Epithelial cell of prostate (primary cell): ENCODE measurements at places on chromosomes 2 and 18.
A peak's percentile ranks its signal among the peaks of the same experiment; 100 is the strongest.

- no peak for DNase-seq
Observed at GRCh38 chr2:9769171-9770005, 73.9 kb upstream of the TAF1B start.

- DNase-seq, result no peak
Observed at GRCh38 chr18:67072791-67073190, 443.7 kb downstream of the DSEL start.

DNA sequence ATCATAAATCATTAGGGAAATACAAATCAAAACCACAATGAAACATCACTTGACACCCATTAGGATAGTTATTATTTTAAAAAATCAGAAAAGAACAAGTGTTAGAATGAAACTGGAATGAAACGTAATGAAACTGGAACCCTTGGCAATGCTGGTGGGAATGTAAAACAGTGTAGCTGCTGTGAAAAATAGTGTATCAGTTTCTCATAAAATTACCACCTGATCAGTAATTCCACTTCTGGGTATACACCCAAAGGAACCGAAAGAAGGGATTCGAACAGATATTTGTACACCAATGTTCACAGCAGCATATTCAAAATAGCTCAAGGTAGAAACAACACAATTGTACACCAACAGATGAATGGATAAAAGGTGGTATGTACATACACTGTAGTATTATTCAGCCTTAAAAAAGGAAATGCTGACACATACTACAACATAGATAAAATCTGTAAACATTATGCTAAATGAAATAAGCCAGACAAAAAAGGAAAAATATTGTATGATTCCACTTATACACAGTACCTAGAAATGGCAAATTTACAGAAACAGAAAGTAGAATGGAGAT, 27.0 kb downstream of the ROCK1 start:
- DNase-seq, result no peak

GRCh38 chr18:23363865-23364570, 89.1 kb upstream of the RIOK3 start:
- no peak for DNase-seq

DNA sequence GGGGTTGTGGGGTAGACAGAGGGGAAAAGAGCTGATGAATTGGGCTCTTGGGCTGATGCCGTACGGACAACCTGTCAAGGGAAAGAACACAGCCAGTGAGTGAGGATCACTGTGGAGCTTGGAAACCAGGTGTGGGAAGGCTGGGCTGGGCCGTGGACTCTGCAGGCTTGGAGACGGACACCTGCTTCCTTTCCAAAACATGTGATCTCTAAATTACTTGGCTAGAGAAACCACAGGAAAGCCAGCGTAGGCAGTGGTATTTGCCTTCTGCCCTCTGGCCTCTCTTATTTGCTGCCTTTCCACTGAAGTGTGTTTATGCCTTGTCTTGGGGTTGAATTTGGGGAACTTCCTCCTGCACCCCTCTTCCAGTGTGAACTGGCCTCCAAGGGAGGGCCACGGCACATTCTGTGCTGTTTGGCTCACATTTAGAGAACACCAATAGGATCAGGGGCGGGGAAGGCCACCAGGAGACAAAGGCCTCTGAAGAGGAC, 267.7 kb downstream of the PRKCE start:
- no peak for DNase-seq

- DNase-seq, result no peak
Observed at GRCh38 chr2:99674090-99674489, 184.3 kb upstream of the REV1 start.

DNA sequence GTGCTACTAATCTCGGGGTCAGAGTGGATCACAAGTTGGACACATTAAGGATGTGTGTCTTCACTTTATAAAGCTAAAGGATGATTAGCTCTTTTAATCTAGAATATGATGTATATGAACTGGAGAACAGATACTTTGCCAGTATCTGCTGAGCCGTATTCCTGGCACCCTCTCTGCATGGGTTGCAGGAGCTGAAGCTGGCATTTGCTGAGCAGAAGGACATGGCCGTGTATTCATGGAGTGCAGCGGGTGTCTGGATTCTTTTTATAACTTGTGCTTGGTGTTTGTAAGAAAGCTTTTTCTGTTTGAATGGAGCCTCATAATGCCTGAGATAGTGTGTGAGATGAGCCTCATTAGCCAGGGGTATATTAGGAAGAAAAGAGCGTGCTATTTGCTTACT, 103.9 kb upstream of the MCFD2 start:
- no peak for DNase-seq

GRCh38 chr2:191020742-191021381, 6.9 kb upstream of the STAT1 start:
- peak; percentile 64 for DNase-seq

DNA sequence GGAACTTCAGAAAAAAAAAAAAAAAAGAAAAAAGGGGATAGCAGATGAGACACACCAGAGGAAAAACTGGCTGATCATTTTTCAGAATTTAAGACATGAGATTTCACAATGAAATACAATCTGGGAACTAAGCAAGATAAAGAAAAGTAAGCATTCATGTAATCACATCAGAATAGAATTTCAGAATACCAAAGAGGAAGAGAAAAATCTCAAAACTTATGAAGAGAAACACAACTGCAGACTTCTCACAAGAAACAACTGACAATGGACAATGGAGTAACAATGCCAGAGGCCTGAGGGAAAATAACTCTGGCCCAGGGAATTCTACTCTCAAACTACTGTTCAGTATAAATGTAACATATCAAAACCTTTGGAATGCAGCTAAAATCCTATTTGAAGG, 13.2 kb upstream of the RRM2 start:
- no peak for DNase-seq

- no peak for DNase-seq
Observed at GRCh38 chr2:20515290-20516220, 68.7 kb downstream of the RHOB start.

DNA sequence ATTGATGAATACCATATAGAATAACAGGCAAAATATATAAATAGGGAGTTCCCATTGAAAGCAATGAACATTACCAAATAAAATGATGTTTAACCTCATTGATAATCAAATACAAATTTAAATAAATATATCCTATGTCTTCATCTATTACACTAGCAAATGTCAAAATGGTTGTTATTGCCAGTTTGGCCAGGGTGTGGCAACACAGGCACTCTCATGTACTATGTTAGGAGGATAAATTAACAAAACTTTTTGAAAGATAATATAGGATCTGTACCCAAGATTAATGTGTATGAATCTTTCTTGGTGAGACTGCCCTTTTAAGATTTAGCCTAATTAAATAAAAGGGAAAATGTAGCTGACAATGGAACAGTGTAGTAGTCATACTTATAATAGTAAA, 659.3 kb downstream of the ERBB4 start:
- DNase-seq, result no peak

DNA sequence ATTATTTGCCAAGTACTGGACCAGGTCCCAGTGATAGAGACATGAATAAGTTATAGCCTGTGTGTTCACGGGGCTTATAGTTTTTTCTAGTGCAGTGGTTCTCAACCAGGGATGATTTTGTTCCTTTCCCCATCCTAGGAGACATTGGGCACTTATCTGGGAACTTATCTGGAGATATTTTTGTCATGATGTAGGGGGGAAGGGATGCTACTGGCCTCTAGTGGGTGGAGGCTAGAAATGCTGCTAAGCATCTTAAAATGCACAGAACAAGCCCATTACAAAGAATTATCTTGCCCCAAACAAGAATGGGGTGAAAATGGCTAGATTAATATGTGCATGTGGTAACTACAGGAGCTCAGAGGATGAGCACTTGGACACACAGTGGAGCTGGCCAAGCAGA, 75.2 kb downstream of the KLHL29 start:
- no peak for DNase-seq

DNA sequence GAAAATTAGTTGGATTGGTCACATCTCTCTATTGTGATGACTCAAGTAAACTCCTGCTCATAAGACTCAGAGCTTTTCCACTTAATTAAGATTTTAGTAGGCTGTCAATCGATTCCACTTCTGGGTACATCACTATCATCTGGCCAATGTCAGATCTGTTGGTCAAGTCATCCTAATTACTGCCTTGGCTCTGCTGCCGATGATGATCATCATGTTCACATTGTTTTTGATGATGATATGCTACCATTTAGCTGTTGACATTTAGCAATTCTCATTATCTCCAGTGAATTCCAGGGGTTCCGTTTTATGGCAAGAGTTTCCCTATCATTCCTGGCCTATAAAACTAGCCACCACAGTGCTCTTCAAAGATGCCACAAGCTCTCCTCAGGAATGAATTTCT, 253.4 kb downstream of the IKZF2 start:
- DNase-seq, result no peak

GRCh38 chr2:27308359-27308881, at the start of gene UCN:
Gene UCN (minus strand): TSS chr2:27308445. CDS start chr2:27307895, 550 bp downstream.
- no peak for DNase-seq

- no peak for DNase-seq
Observed at GRCh38 chr18:59094569-59094968, 45.1 kb upstream of the SEC11C start.
